ENCODE measurements at places on chromosomes 5 and 9.

GRCh38 chr5:132083071-132083678, 9.6 kb downstream of the CSF2 start:
- no peak for DNase-seq

GRCh38 chr5:147752666-147753290, 29.8 kb downstream of the JAKMIP2 start:
- DNase-seq = peak; percentile 25

DNA sequence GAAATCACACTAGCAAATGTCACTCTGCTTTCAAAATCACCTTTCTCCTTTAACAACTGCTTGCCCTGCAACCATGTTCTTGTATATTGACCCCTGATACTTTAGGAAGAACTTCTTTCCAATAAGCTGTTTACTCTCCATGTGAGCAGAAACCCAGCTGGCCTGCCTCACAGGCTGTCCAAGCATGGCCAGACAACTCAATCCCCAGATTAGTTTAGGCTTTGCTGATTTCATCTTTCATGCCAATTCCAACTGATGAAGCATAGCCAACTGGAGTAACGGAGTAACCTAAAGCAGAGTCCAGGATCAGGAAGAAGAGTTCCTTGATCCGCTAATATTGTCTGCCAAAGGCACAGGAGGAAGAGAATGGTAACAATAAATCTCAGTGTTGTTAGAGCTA, 56.7 kb upstream of the HTR1A start:
- no peak for DNase-seq

- peak; percentile 45 for DNase-seq
Observed at GRCh38 chr9:114824110-114824509, 18.3 kb upstream of the TNFSF15 start.

DNA sequence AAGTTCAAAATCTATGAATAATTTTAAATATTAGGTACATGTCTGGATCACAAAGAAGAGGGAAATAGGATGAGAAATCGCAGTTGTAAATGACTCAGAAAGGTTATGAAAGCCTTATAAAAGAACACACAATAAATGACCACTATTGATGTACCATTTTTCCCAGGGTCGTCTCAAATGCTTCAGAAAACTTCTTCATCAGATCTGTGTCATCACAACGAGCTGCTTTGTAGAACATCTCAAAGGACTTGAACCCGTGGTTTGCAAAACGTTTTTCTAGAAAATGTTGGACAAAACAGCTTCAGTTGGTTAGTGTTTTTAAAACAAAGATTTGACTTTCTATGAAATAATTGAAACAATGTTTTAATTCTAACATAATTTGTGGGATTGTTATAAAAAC, 100.1 kb downstream of the SVEP1 start:
- DNase-seq = no peak

DNA sequence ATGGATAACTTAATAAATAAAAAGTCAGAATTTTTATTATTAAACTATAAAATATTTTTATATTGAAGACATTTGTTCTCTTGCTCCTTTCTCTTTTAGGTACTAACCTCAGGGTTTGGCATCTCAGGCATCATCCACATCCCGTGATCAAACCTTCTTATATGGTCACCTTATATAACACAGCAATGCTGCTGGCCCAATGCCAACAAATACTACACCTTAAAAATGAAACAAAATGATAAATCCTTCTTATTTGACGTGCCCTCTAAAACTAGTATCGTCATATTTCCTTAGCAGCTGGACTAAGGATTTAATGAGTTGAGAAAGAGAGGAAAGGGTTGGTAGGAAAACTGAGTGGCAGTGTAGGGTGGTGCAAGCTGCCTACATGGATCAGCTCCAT, 56.6 kb downstream of the NDUFAF2 start:
- no peak for DNase-seq

- peak; percentile 16 for DNase-seq
Observed at GRCh38 chr5:633501-633955, 21.4 kb downstream of the CEP72 start.

DNA sequence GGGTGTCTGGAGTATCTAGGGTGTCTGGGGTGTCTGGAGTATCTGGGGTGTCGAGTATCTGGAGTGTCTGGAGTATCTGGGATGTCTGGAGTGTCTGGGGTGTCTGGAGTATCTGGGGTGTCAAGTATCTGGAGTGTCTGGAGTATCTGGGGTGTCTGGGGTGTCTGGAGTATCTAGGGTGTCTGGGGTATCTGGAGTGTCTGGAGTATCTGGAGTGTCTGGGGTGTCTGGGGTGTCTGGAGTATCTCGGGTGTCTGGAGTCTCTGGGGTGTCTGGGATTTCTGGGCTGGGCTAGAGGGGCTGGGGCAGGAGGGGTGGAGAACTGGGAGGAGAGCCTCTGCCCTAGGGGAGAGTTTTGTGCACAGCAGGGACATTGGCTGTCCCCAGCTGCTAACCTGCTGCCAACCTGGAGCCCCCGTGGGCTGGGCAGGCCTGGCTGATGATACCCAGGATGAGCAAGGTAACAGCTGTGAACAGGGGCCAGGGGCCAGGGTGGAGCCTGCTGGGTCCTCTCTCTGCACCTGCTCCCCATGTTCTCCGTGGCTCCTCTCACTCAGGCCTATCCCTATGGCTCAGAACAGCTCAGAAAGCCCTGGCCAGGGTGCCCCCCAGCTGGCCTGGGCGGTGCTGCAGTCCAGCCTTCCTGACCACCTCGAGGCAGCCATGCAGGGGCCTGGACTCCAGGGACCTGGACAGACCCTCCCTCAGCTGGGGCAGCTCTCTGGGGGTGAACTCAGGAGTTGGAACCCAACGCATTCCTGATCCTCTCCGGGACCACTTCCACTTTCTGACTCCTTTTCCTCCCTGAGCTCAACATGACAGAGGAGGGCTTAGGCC, 29.9 kb downstream of the LHX3 start:
- DNase-seq = no peak

- DNase-seq = peak; percentile 27
Observed at GRCh38 chr9:88106492-88106891, 31.8 kb downstream of the SPATA31C2 start.

DNA sequence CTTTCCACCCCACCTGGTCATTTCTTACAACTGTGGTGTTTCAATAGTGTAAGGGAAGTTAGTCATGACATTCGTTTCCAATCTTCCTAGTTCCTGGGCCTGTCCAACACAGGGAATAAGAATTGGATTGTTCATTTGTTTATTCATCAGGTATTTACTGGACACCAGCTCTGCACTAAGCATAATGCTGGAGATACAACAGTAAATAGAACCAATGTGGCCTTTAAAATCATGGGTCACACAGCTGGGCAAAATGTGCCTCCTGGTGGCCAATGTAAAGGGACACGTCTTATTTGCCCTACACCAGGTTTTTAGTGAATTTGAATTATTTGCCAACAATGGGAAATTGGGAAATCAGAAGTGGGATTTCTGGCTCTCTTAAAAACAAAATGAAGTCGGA, 10.4 kb downstream of the ABLIM3 start:
- no peak for DNase-seq

DNA sequence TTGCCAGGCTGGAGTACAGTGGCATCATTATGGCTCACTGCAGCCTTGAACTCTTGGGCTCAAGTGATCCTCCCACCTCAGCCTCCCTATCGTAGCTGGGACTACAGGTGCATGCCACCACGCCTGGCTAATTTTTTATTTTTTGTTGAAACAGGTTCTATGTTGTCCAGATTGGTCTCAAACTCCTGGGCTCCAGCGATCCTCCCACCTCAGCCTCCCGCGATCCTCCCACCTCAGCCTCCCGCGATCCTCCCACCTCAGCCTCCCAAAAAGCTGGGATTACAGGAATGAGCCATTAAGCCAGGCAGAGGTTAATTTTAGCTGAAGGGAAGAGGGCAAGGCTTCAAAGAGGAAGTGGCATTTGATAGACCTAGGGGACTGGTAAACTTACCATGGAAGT, 32.8 kb upstream of the CCNB1 start:
- DNase-seq = no peak

GRCh38 chr5:88660264-88660946, 222.6 kb downstream of the MEF2C start:
- DNase-seq = peak; percentile 89

GRCh38 chr9:125908136-125908535, 161.0 kb downstream of the PBX3 start:
- DNase-seq = no peak

GRCh38 chr9:87167582-87167981, 220.3 kb upstream of the GAS1 start:
- DNase-seq = no peak

DNA sequence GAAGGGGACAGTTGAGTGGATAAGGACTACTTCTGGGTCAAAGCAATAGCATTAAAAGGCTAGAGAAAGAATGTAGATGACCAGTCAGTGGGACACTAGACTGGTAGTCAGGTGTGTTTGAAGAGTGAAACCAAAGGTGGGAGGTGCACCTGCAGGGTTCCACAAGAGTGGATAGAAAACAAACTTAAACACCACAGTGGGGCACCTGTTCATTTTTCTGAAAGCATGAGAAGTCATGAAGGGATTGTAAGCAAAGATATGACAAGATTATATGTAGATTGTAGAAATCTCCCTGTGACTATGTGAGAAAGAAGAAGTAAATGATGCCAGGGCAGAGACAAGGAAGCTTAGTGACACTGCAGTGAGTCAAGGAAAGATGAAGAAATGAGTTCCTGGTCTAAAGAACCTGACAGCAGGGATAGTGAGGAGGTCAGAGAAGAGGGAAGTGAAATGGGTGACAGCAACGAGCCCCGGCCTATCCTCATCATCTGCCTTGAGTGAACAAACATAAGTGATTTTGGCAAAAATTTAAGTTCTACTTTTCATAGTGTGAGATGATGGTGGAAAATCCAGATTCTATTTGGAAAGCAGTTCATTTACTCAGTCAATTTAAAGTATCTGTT, 296.9 kb downstream of the TLE4 start:
- DNase-seq = no peak

DNA sequence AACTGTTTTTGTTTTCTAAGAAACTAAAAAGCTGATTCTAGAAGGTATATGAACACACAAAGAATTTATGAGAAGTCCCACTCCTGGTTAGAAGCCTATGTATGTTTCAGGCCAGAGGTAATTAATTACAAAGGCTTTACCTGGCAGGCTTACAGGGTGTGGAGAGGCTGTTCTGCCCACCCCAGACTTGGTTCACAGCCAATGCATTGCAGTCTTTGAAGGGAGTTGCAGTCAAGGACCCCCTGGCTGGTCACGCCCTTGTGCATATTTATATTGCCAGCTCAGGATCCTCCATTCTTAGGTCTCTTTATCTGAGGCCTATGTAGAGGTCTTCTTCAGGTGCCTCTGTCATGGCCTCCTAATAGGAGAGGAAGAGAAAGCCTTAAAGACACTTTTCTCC, 13.6 kb upstream of the PRSS3 start:
- DNase-seq = no peak

GRCh38 chr9:99259231-99259918, 37.3 kb downstream of the SEC61B start:
- no peak for DNase-seq

GRCh38 chr9:135488527-135488926, 8.9 kb downstream of the PPP1R26 start:
- DNase-seq = no peak

- DNase-seq = no peak
Observed at GRCh38 chr5:62691946-62692345, 113.3 kb downstream of the LRRC70 start.

- DNase-seq = no peak
Observed at GRCh38 chr5:147286296-147286695, 51.5 kb downstream of the STK32A start.

DNA sequence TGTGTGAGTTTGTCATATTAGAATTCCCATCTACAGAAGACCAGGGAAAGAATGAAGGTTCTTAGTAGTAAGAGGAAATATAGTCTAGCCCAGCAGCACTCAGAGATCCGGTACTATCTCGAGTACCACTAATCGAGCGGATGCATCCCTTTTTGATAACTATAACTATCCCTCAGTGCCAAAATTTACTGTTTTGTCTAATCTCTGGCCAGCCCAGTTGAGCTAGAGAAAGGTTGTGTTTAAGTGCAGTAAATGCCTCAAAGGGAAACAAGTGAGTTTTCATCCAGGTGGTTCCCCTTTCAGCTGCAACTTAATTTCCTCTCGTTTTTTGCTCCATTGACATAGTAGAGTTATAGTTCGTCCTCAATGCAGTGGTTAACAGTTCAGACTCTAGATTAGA, 146.7 kb downstream of the GPBP1 start:
- no peak for DNase-seq

- DNase-seq = no peak
Observed at GRCh38 chr5:180302256-180302655, 10.4 kb upstream of the MAPK9 start.

DNA sequence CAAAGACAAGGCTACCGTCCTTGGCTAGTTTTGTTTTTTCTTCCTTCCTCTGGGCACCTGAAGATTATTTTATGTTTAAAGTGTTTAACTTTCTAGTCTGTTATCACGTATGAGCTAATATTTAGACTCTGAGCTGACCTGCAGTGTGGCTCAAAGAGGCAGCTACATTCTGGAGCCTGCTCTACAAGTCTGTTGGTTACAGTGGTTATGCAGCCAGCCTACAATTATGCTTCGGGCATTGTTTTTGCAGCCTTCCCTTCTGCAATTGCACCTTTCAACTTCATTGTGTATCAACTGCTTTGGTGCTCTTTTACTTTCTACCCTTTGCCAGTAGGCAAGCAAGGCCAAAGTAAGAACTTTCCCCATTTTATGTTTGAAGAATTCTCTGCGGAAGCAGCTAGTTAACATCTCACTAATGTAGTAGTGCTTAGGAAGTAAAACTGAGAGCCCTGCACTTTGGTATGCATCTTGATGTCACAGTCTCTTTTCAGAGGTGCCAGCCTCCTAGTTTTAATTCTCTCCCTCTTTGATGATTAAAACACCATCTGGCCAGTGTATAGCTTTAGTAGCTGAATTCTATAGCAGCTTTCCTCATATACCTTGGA, 322.1 kb downstream of the FAM170A start:
- DNase-seq = no peak

DNA sequence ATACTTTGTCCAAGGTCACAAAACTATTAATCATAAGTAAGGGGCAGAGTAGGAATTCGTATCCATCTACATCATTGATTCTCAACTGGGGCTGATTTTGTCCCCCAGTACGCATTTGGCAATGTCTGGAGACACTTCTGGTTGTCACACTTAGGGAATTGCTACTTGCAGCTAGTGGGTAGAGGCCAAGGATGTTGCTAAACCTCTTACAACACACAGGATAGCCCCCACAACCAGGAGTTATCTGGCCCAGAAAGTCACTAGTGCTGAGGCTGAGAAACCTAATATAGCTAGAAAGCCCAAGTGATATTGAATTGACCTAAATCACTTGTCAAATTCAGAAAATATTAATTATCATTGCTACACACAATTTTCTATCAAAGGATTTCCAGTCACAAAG, 120.4 kb upstream of the ABCA1 start:
- no peak for DNase-seq

- DNase-seq = peak; percentile 67
Observed at GRCh38 chr5:98349251-98349989, 424.0 kb upstream of the RGMB start.
